ENCODE measurements at places on chromosomes 13 and 19.

DNA sequence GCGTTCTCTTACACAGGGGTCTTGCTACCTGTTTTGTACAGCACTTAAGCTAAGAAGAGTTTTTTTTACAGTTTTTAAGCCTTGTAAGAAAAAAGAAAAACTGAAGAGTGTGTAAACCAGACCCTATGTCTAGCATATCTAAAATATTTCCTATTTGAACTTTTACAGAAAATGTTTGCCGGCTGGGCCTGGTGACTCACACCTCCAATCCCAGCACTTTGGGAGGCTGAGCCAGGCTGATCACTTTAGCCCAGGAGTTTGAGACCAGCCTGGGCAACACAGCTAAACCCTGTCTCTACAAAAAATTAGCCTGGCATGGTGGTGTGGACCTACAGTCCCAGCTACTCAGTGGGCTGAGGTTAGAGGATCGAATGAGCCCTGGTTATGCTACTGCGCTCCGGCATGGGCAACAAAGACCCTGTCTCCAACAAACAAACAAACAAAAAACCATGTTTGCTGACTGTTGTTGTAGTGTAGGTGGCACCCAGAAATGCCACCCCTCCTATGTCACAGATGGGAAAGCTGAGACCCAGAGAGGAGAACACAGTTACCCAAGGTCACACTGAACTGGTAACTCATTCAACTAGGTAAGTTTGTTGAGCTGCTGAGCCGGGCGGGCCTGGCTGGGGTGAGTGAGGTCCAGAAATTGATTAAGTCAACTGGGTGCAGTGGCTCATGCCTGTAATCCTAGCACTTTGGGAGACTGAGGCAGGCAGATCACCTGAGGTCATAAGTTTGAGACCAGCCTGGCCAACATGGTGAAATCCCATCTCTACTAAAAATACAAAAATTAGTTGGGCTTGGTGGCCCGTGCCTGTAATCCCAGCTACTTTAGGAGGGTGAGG lies 1.9 kb upstream of the VASP start:
- no peak for DNase-seq

GRCh38 chr13:113856716-113857065 lies 7.2 kb downstream of the GAS6 start:
- no peak for DNase-seq

DNA sequence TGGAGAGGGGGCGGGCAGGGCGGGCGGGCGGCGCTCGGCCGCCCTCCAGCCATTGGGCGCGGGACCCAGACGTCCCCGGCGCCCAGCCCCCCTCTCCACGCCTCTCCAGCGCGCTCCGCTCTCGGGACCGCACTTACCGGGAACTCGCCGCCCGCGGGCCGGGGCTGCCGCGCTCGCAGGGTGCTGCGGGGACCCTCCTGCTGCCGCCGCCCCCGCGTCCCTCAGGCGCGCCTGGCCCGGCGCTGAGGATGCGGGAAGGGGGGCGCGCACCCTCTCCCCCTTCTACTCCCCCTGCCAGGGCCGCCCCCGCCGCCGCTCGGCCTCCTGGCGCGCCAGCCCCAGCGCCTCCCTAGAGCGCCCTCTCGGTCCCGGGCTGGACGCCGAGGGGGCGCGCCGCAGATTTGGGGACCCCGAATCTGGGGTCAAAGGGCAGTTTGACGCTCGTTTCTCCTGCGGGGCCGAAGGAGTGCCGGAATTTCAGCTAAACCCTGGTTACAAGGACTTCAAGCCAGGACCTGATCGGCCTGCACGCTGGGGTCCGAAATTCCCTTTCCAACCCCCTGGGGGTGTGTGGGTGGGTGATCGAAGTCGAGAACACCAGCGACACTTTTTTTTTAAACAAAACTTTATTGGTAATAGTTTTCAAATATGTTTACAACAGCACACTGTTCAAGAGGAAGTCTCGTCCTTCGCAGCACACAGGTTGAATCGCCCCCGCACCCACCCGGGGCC lies 696 bp upstream of the SAMD1 start:
- DNase-seq = no peak

GRCh38 chr13:45933203-45933908 lies 81.8 kb upstream of the SIAH3 start:
- DNase-seq = no peak

DNA sequence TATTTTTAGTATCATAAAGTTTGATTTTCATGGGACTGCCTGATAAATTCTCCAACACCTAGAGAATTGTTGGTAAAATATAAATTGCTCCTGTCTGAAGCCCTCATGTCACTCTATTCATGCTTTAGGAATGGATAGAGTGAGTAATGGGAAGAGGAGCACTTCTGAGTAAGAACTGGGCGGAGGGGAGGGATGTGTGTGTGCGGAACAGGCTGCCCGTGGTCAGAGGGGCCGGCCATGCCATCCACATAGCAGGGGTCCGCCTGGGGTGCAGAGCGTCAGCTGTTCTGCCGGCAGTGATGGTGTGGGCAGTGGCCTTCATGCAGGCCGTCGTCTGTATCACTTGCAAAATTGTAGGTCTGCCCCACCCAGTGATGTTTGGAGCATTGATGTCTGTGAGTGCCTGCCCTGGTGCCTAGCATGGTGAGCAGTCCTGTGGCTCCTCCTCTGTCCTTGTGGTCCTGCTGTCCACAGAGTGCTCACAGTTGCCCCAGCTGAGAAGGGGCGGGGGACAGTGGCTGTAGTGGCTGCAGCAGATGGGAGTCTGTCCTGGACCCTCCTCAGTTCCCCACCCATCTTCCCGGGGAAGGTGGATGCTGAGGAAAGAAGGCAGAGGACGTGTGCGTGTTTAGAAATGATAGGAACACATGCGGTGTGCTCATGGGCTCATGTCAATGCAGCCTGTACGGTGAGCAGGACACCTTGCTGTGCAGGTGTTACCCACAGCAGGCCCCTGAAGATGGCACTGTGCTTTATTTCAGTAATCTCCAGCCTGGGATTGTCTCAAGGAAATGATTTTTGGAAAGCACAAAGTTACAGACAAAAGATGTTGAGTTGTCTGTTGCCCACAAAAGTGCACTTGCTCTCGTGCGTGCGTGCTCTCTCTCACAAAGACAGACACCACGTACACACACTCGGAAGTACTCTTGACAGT lies 49.4 kb upstream of the TEX29 start:
- DNase-seq = no peak

- peak; percentile 85 for DNase-seq
Measured at GRCh38 chr19:19865750-19866610, at the start of gene ZNF253. TSS of gene ZNF253 (plus strand) at chr19:19865882. CDS start at chr19:19865997, 115 bp downstream.

- DNase-seq = no peak
Measured at GRCh38 chr13:74301258-74301935, 167.2 kb upstream of the KLF12 start.

DNA sequence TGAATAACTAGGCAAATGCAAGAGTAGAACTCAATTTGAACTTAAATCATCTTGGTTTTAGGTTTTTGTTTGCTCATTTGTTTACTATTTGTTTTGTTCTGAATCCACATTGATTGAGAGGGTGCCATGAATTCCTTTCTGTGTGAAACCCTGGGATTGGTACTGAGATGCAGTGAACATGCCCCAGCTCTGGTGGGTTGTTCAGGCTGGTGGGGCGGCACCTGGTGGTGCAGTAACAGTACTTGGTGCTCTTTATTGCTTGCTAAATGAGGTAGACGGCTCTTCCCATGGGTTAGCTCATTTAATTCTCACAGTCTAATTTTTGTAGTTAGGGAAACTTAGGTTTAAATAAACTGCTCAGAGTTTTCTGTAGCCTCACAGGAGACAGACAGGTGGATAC lies 48.4 kb downstream of the WASF3 start:
- DNase-seq = no peak

DNA sequence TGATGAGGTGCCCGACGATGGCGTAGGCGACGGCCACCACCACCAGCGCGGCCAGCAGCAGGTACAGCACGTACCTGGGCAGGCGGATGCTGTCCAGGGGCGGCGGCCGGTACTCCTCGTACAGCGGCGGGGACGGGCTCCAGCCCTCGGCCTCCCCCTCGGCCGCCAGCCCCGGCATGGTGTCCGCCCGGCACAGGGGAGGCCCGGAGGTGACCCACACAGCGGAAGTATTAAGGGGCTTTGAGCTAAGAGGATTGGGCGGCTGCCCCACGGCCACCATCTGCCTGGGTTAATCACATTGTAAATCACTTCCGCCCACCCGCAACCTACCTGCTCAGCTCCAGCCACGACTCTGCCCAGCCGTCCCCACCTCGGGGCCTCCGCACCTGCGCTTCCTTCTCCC lies at the start of gene SMIM44:
SMIM44 (minus strand) TSS at position 216 of the 403 bp plus-strand sequence; CDS start at position 178, 38 bp downstream.
- no peak for DNase-seq

DNA sequence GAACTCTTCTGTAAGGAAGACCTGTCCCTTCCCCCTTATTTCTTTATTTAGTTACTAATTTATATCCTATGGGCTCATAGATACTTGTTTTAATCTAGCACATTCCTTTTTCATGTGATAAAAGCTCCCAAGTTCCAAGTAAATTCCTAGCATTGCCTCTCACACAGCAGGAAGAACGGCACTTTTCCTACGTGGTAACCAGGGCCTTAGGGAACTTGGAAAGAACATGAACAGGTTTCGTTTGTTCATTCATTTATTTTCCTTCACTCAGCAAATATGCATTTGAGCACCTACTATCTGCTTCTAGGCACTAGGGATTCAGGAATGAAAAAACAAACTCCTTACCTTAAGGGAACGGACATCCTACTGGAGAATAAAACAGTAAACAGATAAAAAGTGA lies 125.1 kb downstream of the SIPA1L3 start:
- no peak for DNase-seq

DNA sequence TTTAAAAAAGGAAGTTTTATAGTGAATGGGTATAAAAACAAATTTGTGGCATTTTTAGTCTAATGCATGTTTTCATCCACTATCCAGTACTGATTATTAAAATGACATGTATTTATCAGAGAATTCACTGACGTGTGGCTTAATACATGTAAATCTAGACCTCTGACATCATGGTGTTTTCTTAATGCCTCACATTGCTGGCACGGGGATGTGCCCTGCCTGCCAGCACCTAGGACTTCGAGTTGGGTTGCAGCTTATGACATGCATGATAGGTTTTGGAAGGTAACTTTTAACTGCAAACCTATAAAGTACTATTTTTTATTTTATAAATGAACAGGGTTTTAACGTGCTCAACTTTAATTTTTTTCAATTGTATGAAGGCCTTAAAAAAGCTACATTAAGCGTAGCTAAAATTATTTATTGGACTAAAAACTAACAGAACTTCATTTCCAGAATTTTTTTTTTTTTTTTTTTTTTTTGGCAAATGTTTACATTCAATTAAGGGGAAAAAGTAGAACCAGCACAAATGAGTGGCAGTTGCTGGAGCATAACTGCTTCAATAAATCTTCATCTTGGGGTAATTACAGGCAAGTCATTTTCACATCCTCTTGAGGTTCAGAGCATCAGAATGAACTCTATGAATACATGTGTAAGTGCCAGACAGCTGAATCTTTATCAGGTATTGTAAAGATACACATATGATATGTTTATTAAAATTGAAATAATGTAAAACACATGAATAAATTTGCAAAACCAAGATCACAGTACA lies 16.3 kb downstream of the METTL21C start:
- DNase-seq = no peak

GRCh38 chr13:79226938-79227337 lies 179.1 kb downstream of the RBM26 start:
- no peak for DNase-seq

- DNase-seq = no peak
Measured at GRCh38 chr19:58268344-58268743, 10.4 kb upstream of the ZNF8 start.

DNA sequence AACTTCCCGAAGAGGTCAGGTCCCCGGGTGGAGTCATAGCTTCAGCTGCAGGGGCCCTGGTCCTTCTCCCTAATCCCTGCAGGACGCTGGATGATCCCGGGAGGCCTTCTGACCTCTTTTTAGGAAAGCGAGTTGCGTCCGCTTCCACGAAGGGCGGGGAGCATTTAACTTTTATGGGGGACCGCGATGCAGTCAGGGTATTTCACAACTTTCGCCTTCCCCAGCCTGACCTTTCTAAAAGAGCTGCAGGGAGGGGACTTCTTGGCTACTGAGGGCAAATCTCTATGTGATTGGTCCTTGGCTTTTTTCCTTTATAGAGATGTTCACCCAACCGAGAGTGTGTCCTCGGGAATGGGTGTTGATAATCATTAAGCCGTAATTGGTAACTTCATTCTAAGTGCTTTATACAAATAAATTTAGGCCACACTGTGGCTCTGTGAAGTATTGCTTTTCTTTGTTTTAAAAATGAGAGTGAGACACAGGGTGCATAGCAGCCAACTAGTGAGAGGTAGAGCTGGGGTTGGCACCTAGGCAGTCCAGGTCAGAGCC lies 778 bp downstream of the ZNF230 start:
- DNase-seq = no peak

- no peak for DNase-seq
Measured at GRCh38 chr13:19967621-19968020, 9.1 kb downstream of the ZMYM2 start.

DNA sequence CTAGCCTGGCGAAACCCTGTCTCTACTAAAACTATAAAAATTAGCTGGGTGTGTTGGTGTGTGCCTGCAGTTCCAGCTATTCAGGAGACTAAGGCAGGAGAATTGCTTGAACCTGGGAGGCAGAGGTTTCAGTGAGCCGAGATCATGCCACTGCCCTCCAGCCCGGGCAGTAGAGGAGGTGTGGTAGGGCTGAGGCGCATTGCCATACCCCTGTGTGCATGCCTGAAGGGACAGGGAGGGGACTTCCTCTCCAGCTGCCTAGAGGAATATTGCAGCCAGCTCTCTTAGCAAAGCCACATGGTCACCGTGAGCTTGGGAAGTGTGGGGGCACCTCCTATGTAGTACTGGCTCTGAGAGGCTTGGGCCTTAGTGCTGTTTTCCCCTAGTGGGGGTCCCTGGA lies 29.2 kb upstream of the PEPD start:
- no peak for DNase-seq

- no peak for DNase-seq
Measured at GRCh38 chr19:2820112-2820702, 539 bp downstream of the ZNF554 start.

DNA sequence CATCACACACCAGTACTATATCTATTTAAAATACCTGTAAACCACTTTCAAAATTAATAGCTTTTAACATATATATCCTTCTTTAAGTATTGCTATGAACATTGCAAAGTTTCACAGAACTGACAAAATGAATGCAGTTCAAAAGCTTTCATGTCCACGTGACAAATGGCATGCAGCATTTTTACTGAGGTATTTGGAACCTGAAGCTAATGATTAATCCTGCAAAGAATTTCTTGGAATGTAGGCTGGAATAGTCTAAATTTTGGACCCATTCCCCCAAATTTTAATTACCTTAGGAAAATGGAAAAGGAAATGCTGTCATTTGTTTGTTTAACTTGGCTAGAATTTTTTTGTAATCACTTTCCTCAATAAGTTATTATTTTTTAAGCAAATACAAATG lies 423.8 kb upstream of the GPC6 start:
- DNase-seq = no peak
